ENCODE measurements at places on chromosomes 7 and 10. TPM values are rescaled to one million over a fixed set of nuclear protein-coding genes. Genes with fewer than 3 reads are reported as not detected.

NEBL gene
- 0.51 TPM for total RNA-seq

TSPAN33 gene
- total RNA-seq: 17.7 TPM

PDZD7 gene
- 0.27 TPM for total RNA-seq

STAG3 gene
- total RNA-seq: 6.2 TPM

MRLN gene
- total RNA-seq: not detected

SPAG6 gene
- not detected for total RNA-seq

SKIDA1 gene
- 0.08 TPM for total RNA-seq

DKK1 gene
- total RNA-seq: not detected

STEAP1 gene
- total RNA-seq: 0.40 TPM

ELN gene
- total RNA-seq: 0.06 TPM

OPALIN gene
- total RNA-seq: not detected

ZNF727 gene
- 0.10 TPM for total RNA-seq

ZP3 gene
- 1.6 TPM for total RNA-seq

HOXA2 gene
- total RNA-seq: not detected

UBE3C gene
- total RNA-seq: 81.8 TPM

PTPN20 gene
- total RNA-seq: 1.1 TPM

LAMB4 gene
- not detected for total RNA-seq

SPDYE16 gene
- total RNA-seq: 0.30 TPM

AFAP1L2 gene
- total RNA-seq: 3.4 TPM

EPDR1 gene
- total RNA-seq: 2.3 TPM

PRKAR2B gene
- 1.2 TPM for total RNA-seq

ANKRD61 gene
- not detected for total RNA-seq

FBXL13 gene
- total RNA-seq: 0.86 TPM

DRGX gene
- total RNA-seq: not detected

KRIT1 gene
- total RNA-seq: 39.7 TPM

TFEC gene
- not detected for total RNA-seq

HMX3 gene
- 0.25 TPM for total RNA-seq

LRRD1 gene
- not detected for total RNA-seq

ACSM6 gene
- not detected for total RNA-seq

MYO1G gene
- 316 TPM for total RNA-seq

PLAC9 gene
- total RNA-seq: not detected

SVOPL gene
- not detected for total RNA-seq

GRB10 gene
- total RNA-seq: 0.78 TPM

HNRNPA2B1 gene
- 995 TPM for total RNA-seq

KEL gene
- total RNA-seq: 0.25 TPM

LBX1 gene
- not detected for total RNA-seq

C10orf143 gene
- 4.0 TPM for total RNA-seq

HACD1 gene
- total RNA-seq: 2.1 TPM

ZCCHC24 gene
- 1.3 TPM for total RNA-seq

PTPRE gene
- 33.3 TPM for total RNA-seq

DENND2A gene
- not detected for total RNA-seq

BAZ1B gene
- total RNA-seq: 115 TPM

TUBB8 gene
- total RNA-seq: not detected

PAPOLB gene
- not detected for total RNA-seq

LIPN gene
- total RNA-seq: not detected

AP1S1 gene
- total RNA-seq: 45.0 TPM

GRM3 gene
- not detected for total RNA-seq

FAM180A gene
- total RNA-seq: not detected

SPDYE2B gene
- total RNA-seq: not detected

CAV1 gene
- 2.3 TPM for total RNA-seq

PKD2L1 gene
- not detected for total RNA-seq

CRYGN gene
- not detected for total RNA-seq

CUZD1 gene
- total RNA-seq: 2.9 TPM

All from activated CD8-positive, alpha-beta memory T cell treated with anti-CD3 and anti-CD28 coated beads for 36 hours (primary cell).